Ovary (tissue), 10 donors: ENCODE measurements at places on chromosomes 16 and 17. TPM values are rescaled to one million over a fixed set of nuclear protein-coding genes. Genes with fewer than 3 reads are reported as not detected.

UBALD2 gene
- 21.9 TPM for total RNA-seq

TBC1D3D gene
- total RNA-seq: 0.91 TPM

ITGB4 gene
- total RNA-seq: 7.3 TPM

SLC38A8 gene
- total RNA-seq: not detected

MYO15A gene
- 1.5 TPM for total RNA-seq

DNA sequence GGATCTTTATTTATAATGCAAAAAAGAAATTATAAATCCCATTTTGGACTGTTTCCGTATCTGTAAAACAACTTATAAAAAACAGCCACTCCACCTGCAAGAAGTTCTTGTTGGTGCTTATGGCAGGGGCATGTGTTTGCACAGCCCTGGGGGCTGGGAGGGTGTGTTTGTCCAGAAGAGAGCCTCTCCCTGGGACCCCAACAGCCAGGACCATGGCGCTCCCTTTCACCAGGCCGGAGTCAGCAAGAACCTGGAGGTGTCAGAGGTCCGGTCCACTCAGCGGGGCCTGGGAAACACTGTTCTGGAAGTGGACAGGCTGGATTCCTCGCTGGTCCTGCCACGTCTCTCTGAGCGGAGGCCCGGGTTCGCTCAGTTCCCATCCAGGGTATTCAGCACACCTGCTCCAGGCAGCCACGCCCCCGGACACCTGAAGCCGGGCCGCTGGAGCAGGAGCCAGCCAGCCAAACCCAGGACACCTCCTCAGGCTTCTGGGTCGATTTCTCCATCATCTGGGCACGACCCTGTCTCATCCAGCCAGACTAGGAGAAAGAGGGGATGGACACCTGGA, 18.9 kb upstream of the GINS2 start:
- H3K27ac ChIP-seq: no peak overlapping the region
- H3K4me1 ChIP-seq: no peaks in the 10 kb centered on the region
- H3K4me3 ChIP-seq: no peak overlapping the region
- H3K27me3 ChIP-seq: no peaks in the 10 kb centered on the region
- DNase-seq: no peak
